Activated CD8-positive, alpha-beta memory T cell treated with anti-CD3 and anti-CD28 coated beads for 1 hour (primary cell): ENCODE measurements at places on chromosomes 11 and 22.

DNA sequence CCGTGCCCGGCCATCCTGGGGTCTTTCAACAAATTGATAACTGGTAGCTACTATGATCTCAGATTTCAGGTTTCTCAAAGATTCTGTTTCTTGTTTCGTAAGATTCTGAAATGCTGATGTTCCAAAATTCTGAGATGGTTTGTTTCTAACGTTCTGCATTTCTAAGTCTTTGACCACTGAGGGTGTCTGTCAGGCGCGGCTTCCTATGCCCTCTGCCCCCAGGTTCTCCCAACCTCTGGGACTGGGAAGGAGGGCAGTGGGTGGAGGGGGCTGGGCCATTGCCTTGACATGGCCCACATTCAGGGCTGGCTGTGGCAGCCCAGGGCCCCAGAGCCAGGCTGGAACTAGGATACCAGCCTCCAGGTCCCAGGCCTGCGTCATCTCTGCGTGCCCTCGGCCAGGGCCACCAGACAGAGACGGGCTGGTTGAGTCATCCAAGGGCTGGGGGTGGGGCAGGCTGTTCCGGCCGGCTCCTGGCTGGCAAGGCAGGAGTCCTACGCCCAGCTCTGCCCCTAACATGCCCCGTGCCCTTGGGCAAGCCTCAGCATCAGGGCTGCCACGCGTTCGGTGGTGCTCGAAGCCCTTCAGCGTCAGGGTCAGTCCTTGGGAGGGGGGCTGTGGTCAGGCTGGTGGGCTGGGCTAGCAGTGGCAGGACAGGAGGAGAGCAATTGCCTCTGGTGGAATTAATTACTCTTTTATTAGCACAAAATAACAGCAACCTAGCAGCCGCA, 5.2 kb downstream of the TMEM134 start:
- DNase-seq = no peak

- no peak for DNase-seq
Observed at GRCh38 chr11:67392183-67392715, 463 bp downstream of the RAD9A start.

- DNase-seq = no peak
Observed at GRCh38 chr11:94876222-94876621, 97.1 kb downstream of the CWC15 start.

- DNase-seq = peak; percentile 27
Observed at GRCh38 chr22:19597399-19597735, 73.2 kb upstream of the CLDN5 start.

DNA sequence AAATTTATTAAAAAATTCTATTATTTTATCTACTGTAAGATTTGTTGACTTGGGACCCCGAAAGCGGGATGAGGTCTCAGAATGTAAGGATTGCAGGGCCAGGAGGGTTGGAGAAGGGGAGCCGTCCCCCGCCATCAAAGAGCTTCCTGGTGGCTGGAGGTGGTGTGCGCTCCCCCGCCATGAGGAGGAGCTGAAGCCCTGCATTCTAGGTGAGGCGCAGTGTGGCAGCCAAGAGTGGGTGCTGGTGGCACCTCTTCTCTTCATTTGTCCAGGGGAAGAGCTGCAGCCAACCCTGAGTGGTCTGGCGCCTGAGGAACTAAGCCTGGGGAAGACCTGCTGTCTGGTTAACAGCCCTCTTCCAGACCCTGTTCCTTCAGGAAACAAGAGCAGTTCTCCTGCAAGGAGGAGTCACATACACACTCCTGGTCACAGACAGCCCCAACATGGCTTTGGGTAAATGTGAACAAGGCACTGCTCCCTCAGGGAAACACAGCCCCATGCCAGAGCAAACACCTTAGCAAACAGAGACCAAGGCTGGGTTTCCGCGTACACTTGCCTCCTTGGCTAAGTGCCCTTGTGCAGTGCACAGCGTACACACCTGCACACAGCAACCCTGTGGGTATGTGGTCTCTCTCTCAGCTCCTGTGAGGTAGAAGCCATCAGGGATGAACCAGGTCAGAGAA, 17.3 kb downstream of the RTN4RL2 start:
- DNase-seq = no peak

DNA sequence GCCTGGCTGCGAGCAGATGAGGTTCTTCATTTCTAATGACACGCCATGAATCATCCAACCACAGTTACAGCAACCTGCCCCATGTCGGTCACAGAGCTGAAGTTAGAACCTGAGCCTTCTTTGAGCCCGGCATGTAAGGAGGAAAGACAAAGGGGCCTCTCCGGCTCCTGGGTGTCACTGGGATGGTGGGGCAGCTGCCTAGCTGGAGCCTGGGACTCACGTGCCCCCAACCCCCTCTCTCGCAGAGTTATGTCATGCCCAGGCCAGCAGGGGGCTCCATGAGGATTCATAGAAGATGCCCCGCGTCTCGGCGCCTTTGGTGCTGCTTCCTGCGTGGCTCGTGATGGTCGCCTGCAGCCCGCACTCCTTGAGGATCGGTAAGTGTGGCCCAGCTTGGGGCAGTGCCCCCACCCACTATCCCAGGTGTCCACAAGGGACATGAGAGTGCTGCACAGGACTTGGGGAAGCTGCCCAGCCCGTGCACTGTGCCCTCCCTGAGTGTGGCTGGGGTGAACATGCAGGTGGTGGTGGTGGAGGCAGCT, 148.5 kb downstream of the GRIK4 start:
- no peak for DNase-seq

GRCh38 chr11:77868744-77869143, 47.8 kb downstream of the AAMDC start:
- no peak for DNase-seq

DNA sequence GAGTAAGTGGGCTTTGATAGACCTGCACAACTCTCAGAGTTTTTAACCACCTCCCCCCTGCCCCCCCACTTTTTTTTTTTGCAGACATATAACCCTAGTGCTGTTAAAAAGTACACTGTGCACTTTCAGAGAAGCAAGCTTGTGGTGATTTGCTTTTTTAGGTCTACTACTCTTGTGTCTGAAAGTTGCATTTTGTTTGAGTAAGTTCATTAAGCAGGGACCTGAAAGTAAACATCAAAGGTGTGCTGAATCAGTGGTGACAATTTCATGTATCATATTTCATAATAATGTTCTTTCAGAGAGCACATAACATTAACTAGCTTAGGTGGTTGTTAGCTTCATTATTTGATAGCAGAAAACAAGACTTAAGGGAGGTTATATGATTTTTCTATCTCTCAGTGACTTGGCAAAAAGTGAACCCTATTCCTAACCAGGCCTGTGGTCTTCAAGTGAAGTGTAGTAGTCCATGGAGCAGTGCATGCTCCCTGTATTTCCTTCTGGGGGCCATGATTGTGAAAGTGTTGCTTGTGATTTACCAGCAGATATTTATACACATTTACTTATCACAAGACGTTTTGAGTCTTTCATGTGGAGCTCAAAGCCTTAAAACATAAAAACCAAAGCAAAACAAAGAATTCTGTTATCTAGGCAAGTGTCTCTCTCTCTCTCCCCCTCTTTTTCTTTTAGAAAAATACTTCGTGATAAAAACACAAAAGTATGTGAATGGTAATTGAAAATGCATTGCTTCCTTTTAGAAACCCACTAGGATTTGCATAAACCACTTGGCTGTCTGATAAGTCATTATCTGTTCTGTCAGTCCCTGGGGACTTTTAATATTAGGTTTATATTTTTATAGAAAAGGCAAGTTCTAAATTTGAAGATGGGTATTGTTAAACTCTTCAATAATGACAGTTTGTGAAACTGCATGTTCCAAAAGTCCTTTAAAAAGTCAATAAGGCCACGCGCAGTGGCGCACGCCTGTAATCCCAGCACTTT, 7.5 kb upstream of the RAG2 start:
- no peak for DNase-seq

DNA sequence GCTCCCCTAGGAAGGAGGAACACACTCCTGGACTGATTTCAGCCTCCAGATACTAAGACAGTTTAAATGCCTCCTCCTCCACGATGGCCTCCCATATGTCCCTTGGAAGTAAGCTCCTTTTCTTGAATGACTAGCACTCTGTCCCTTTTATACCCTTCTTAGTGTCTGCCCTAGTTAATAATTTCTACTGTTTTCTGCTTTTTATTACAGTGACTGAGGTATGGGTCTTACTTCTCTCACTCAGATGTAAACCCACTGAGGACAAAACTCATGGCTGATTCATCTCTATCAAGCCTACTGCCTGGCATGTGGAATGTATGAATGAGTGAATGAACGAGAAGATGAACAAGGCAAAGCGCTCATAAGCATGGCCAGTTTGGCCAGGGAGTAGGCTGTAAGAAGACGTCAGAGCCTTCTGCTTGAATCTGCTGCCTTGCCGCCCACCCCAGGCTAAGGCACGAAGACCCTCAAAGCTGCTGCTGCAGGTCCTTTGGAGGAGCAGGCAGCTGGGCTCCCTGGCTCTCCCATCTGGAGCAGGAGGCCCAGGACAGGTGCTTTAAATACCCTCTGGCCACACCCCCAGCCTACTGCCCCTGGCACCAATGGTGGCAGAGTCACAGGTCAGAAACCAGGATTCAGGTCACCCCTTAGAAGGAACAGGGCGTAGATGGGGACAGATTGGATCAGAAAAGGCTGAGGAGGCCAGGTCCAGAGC, 8.2 kb upstream of the PGA3 start:
- no peak for DNase-seq

DNA sequence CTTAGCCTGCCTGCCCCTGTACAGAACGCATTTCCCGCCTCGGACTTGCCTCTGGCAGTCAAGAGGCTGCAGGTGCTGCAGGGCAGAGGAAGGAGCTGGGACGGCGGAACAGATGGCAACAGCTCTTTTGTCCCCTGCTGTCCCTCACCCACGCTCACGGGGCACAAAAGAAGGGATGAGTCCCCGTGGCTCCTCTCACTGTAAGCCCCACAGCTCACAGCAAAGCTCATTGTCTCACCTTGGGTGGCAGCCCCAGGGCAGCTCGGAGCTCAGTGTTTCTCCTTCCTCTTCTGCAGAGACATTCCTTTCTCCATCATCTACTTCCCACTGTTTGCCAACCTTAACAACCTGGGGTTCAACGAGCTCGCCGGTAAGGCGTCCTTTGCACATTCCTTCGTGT, 24.3 kb downstream of the SLC25A18 start:
- DNase-seq = no peak

- no peak for DNase-seq
Observed at GRCh38 chr11:20360650-20361049, 2.9 kb upstream of the HTATIP2 start.

DNA sequence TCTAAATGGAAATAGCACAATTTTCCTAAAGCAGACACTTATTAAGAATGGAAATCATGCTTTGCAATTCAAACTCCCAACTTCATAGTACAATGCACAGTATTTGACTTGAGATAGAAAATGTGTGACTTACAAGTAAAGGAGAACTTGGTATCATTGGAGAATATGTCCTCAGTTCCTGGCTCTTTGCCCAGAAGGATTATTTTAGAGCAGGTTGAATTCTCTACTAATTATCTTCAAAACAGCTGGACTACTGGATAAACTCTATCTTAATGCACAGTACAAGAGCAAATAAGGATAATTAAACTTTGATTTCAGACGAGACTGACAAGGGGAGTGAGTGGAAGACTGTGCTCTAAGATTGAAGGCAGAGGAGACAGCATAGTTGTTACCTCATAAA, 839.4 kb downstream of the OPCML start:
- DNase-seq = no peak

- no peak for DNase-seq
Observed at GRCh38 chr11:57426439-57426928, 437 bp downstream of the SLC43A3 start.

DNA sequence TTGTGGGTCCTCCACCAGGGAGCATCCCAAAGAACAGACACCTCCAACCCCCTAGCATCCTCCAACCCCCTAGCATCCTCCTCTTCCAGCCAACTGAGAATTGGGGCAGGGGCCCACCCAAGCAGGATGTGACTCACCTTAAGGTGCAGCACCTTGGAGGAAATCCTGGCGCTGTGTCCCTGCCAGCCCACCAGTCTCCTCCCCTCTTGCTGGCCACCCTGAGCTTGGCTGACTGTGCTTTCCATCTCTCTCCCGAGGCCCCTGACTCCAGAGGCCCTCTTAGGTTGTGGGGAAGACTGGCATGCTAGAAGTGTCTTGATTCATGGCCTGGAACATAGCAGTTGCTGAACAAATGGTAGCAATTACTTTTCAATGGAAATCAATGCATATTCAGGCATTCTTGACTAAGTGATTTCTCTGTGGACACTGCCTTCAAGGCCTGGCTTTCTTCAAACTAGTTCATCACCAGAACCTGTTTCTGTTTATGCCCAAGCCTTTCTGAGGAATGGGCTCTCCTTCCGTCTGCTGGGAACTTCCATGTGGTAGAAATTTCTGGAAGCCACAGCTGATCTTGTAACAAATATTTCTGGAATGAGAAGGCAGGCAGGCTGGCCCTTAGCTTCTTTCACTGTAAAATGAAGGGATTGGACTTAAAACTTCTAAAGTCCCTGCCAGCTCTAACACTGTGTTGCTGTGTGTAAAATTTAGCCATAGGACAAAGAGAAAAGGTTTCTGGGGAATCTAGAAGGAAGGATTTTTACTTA, 60.5 kb downstream of the CEP164 start:
- no peak for DNase-seq

DNA sequence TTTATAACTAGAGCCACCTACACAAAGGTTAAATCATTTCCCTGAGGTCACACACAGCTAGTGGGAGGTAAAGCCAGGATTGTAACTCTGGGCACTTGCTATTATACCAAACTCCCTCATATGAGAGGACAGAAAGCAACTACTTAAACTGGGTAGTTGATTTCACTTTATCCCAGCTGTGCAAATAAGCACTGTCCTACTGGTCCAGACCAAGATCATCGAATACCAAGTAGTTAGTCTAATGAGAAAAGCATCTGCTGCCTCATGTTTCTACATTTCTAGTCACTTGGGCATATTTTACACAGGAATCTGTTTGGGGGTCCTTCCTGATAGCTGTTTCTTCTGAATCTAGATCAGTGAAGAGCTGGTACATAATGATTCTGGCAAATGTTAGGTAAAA, 178.6 kb upstream of the NARS2 start:
- no peak for DNase-seq

DNA sequence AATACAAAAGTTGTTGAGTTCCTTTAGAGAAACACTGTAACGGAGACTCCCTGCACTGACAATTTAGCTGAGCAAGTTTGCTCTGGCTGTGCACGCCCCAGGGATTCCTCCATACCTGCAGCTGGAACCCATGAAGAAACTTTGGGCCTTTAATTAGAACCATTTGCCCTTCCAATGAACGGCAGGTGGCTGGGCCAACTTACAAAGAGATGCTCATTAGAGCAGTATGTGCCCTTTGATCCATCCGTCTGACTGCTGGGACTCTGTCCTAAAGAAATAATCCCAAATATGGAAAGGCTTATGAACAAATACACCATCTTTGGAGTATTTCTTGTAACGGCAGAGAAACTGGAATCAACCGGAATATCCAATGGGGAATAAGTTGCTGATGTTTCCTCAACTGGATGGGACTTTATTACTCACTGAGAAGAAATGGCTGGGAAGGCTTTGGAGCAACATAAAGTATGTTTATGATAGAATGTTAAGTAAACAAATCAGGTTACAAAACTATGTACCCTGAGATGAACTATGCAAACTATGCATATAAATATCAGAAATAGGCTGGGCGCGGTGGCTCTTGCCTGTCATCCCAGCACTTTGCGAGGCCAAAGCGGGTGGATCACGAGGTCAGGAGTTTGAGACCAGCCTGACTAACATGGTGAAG, 24.4 kb upstream of the FBLN1 start:
- no peak for DNase-seq

GRCh38 chr11:116686866-116687265, 85.9 kb downstream of the BUD13 start:
- DNase-seq = no peak
